T-helper 2 cell (primary cell): ENCODE measurements at places on chromosomes 2 and 18.

GRCh38 chr2:48127612-48128191 is 221.4 kb upstream of the FBXO11 start:
- no peak for DNase-seq

DNA sequence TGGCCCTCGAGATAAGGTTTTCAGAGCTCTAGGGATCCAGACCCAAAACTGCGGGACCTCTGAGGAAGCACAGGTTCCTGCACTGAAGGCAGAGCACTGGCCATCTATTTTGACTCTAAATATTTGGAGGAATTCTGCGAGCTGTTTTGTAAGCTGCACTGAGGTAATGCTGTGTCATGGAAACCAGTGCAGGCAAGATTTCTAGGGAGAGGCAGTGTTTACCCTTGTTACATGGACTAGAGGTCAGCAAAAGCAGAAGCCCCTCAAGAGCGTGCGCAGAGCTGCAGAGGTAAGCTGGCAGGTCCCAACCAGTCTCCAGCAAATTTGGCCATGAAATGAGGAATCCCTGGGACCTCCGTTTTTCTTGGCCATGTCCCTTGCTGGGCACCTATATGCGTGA is 137.3 kb downstream of the RNF152 start:
- no peak for DNase-seq

DNA sequence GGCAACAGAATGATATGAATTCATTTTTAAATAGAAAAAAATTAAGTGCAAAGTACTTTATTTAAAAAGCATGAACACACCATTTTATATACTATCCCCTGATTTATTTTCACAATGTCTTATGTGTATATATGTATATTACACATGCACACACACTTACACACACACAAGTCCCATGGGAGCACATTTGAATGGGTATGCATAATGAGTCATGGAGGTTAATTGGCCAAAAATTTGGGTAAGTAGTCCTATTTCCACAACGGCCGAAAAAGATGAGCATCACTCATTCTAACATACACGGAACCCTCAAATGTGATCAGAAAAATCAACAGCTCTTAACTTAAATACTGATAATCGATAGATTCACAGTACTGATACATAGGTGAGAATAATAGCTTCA is 97.4 kb upstream of the NABP1 start:
- DNase-seq = no peak

- no peak for DNase-seq
These were observed 698.3 kb upstream of the FANCL start for GRCh38 chr2:58939388-58939787.

- no peak for DNase-seq
These were observed 81.3 kb downstream of the VSNL1 start for GRCh38 chr2:17621781-17622180.
